ENCODE measurements at places on chromosomes 5 and 9.

- no peak for DNase-seq
Observed at GRCh38 chr5:110019119-110019518, 329.4 kb downstream of the MAN2A1 start.

DNA sequence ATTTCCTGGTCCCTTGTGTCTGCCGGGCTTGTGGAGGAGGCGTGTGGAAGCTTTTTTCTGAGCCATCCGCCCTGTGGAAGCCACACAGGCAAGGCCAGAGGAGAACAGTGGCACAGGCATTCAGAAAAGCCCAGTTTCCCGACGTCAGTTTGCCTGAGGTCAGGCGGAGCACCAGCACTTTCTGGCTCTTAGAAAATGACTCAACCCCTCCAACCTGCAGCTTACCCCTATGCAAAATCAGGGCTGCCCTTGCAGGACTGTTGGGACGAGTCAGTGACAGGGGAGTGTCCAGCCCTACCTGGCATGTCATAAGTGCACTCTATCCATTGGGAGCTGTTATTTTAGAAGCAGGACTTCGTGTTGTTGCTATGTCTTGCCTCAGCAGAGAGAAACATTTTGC is 216.0 kb downstream of the NR3C1 start:
- DNase-seq: no peak

DNA sequence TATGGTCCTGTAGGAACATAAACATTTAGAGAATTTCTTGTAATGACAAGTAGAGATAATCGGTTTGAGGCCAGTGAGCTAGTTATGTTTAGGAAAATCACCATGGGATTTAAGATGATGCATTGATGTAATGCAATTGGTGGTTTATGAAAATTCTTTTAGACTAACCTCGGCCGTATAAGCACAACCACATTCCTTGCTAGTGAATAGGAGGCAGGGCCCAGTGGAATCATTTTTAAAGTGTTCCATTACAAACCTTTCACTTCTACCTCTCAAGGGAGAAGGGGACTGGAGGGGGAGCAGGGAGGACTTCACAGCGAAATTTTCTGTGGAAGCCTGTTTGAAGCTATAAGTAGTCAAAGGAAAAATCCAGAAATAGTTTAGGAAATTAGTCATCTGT is 71.8 kb upstream of the NFIL3 start:
- DNase-seq: no peak

DNA sequence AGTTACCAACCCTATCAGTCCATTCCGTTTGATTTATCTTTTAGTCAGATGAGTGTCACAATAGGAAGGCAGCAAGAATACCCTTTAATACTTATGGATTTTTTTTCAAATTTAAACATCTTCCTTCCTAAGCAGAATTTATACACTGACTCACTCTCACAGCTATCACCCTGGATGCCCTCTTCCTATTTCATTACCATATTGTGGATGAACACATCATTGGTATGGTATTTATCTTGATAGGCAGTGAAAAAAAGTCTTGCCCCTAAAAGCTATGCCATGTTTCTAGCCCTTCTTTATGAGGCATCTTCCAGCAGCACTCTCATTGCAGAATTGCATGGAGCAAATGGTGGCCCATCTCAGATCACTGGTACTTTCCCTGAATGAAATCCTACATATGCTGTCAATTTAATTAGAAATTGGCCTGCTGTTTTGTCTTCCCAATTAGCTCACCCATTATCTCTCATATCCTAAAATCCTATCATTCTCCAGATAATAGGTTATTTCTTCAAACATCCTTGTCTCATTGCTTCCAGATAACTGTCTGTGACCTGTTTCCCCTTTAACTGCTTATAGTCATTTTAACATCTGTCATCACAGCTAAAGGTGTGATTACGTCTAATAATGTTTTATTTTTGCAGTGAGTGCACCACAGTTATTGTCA is 433.5 kb upstream of the POU5F2 start:
- DNase-seq: no peak

GRCh38 chr9:110153431-110153830 is 54.5 kb downstream of the C9orf152 start:
- DNase-seq: no peak

DNA sequence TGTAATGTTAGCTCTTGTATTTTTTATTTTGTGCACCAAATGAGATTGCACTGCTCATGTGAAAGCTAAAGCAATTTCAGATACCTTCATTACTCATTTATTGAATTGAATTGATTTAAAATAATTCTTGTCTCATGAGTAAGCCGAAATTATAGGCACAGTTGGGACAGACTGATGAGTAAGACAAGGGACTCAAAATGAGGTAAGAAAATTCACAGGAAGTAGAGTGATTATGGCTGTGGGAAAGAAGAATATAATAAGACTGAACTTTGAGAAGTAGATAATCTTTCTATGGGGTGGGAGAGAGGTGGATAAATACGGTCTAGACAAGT is 51.1 kb downstream of the NUDT12 start:
- DNase-seq: no peak
